ENCODE measurements at places on chromosomes 2 and 18.

DNA sequence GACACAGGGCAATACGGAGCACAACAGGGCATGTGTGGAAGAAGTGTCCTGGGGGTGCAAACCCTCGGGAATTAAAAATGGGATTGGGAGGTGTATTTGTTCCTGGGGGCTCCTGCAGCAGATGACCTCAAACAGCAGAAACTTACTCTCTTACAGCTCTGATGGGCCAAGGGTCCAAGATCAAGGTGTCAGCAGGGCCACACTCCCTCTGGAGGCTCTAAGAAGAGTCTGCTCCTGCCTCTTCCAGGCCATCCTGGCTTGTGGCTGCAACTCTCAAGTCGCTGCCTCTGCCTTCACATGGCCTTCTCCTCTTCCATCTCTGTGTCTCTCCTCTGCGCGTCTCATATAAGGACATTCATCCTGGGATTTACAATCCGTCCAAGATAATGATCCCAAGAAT is 12.4 kb upstream of the SPATA3 start:
- DNase-seq: no peak

DNA sequence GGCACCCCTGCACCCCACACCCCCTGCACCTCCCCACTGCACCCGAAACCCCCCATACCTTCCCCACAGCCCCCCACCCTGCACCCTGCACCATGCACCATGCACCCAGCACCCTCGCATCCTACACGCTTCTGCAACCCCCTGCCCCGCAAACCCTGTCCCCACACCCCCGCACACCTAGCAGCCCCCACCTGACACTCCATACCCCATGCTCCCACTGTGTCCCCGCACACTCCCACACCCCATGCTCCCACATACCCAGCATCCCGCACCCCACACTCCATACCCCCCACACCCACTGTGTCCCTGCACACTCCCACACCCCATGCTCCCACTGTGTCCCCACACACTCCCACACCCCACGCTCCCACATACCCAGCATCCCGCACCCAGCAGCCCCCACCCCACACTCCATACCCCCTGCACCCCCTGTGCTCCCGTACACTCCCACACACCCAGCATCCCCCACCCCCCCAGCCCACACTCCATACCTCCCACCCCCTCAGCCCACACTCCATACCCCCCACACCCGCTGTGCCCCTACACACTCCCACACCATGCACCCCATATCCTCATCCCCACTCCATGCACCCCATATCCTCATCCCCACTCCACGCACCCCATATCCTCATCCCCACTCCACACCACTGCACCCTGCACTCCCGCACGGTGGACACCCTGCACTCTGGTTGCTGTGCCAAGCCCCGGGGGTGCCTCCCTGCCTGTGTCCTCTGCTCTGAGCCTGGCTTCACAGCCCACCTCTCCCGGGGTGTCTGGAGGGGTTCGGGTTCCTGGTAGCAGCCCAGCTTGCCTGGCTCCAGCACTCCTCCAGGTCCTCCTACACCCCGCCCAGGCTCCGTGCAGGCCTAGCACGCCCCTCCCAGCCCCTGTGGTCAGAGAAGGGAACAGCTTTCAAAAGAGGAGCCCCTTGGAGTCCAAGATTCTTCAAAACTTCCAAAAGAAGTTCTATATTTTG is 93.9 kb upstream of the CTDP1 start:
- DNase-seq: no peak

GRCh38 chr2:218397463-218397819 is 2.2 kb upstream of the CTDSP1 start:
- DNase-seq: no peak

- no peak for DNase-seq
These were observed 281.0 kb downstream of the PRKCE start for GRCh38 chr2:45932278-45932975.
